Kidney epithelial cell (primary cell): ENCODE measurements at places on chromosomes 11 and 22. TPM values are rescaled to one million over a fixed set of nuclear protein-coding genes. Genes with fewer than 3 reads are reported as not detected.
A peak's percentile ranks its signal among the peaks of the same experiment; 100 is the strongest.

The PGGHG gene
- total RNA-seq: 10.5 and 13.1 TPM in 2 replicates

DNA sequence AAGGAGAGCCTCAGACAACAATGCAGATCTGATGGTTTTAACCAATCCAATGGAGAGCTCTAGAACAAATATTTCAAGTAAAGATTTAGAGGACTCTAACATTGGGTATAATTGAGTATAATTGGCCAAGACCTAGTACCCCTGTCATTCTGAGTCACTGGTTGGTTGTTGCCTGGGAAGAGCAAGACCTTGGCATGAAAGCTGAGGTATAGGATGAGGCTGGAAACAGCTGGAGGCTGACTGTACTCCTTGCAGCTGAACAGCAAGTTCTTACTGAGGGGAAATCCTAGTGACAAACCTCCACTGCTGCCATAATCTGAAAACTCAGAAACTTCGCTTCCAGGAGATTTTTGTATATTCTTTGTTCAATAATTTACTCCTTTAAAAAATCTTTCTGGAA lies 54.3 kb upstream of the MUC15 start:
- DNase-seq: no peak

DNA sequence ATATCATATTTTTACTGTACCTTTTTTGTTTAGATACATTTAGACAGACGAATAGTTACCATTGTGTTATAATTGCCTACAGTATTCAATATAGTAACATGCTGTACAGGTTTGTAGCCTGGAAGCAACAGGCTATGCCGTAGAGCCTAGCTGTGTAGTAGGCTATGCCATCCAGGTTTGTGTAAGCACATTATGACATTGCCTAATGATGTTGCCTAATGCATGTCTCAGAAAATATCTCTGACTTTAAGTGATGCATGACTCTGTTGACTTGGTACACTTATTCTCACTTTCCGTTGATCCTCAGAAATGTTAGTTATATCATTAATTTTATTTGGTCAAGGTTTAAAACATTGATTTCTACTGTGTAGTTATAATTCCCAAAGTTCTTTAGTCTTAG lies 39.9 kb downstream of the OR2AT4 start:
- DNase-seq: no peak

The TSSK2 gene
- total RNA-seq: not detected in 2 replicates

The UPK3A gene
- total RNA-seq: not detected in 2 replicates

The DLG2 gene
- total RNA-seq: 0.75 and 1.8 TPM in 2 replicates

- DNase-seq: no peak
Measured at GRCh38 chr22:40855979-40856512, 393 bp downstream of the ST13 start.

The BTG4 gene
- 0.08 TPM in 1 of 2 replicates, not detected in the other for total RNA-seq

- no peak for DNase-seq
Measured at GRCh38 chr22:50399751-50400331, 56.7 kb downstream of the PPP6R2 start.

The SCGB1D4 gene
- not detected in 2 replicates for total RNA-seq

- no peak for DNase-seq
Measured at GRCh38 chr22:47044722-47045535, 282.5 kb downstream of the TBC1D22A start.

The OR8D1 gene
- total RNA-seq: not detected in 2 replicates

DNA sequence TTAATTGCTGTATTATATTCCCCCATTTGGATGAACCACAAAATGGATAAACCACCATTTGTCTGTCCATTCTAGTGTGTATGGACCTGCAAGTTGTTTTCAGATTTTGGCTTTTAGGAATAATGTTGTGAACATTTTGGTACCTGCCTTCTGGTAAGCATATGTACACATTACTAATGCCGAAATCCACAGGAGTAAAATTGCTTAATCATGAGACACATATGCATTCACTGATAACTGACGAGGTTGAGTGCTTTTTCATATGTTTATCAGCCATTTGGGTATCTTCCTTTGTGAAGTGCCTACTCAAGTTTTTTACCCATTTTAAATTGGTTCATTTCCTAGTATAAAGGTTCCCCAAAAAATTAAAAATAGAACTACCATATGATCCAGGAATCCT lies 34.2 kb downstream of the OSBP2 start:
- no peak for DNase-seq

DNA sequence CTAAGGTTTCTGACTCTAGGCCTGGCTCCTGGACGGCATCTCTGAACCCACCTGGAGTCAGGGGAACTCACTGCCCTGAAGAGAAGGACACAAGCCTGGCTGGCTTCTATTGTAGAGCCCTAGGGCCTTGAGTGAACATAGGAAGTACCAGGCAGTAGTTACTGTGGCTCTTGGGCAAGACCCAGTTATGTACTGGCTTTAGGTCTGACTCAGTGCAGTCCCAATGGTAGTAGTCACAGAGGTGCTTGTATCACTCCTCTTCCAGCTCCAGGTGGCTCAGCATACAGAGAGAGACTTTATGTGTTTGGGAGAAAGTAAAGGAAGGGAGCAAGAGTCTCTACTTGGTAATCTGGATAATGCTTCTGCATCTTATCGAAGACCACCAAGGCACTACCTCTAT lies 13.9 kb upstream of the PAK1 start:
- no peak for DNase-seq

DNA sequence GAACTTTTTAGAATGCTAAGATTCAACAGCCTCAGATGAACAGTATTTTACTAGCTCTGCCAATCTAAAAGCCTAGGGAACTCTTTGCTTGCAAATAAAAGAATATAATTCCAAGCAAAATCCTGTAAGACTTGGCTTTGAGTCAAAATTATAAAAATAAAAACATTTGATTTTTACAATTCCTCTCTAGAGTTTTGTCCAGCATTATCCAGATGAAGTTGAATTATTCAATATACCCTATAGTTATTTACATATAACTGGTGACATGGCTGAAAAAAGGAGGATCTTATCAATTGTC lies 378.3 kb downstream of the ETS1 start:
- no peak for DNase-seq

- peak; percentile 62 for DNase-seq
Measured at GRCh38 chr22:45072322-45072903, 62.6 kb upstream of the PHF21B start.

The SMC1B gene
- total RNA-seq: 0.08 and 0.14 TPM in 2 replicates

The NEFH gene
- total RNA-seq: 5.2 and 5.7 TPM in 2 replicates

The HBG1 gene
- not detected in 2 replicates for total RNA-seq

- no peak for DNase-seq
Measured at GRCh38 chr11:1630271-1630670, 696 bp downstream of the KRTAP5-5 start.
